ENCODE measurements at places on chromosomes 4 and X. TPM values are rescaled to one million over a fixed set of nuclear protein-coding genes. Genes with fewer than 3 reads are reported as not detected.
A peak's percentile ranks its signal among the peaks of the same experiment; 100 is the strongest.

Gene ENPP6
- total RNA-seq, result 0.27 TPM

GRCh38 chr4:22356987-22357596 is 158.8 kb downstream of the ADGRA3 start:
- no peaks in the 10 kb centered on the region for H3K27me3 ChIP-seq
- no peaks in the 10 kb centered on the region for H3K4me1 ChIP-seq
- DNase-seq, result no peak
- H3K36me3 ChIP-seq, result no peaks in the 10 kb centered on the region
- H3K4me3 ChIP-seq, result no peak overlapping the region

DNA sequence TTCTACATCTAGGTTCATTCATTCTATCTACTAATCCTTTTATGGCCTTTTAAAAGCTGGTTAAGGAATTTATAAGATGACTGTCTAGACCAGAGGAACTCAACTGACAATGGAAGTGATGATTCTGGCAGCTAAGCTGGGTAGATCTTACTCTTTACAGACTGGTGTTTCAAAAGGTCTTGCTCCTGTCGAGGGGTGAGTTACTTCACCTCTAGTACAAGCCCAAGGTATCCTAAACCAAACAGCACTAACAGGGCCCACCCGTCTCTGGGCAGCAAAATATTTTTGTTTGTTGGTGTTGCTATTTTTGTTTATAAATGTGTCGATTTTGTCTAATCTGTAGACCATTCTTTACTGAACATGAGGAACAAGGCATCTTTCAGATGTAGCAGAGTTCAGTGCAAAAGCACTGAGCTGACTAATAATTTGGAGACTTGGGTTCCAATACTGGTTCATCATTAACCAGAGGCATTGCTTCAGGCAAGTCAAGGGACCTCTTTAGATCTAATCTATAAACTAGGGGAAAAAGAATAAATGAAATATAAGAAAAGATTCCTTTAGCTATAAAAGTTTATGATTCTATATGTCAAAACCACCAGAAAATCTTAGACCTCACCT is 90.3 kb upstream of the FRG1 start:
- H3K36me3 ChIP-seq, result peaks cover 2% of the 10 kb centered on the region
- H3K4me1 ChIP-seq, result no peaks in the 10 kb centered on the region
- H3K27me3 ChIP-seq, result no peaks in the 10 kb centered on the region
- DNase-seq, result no peak
- no peak overlapping the region for H3K27ac ChIP-seq

DNA sequence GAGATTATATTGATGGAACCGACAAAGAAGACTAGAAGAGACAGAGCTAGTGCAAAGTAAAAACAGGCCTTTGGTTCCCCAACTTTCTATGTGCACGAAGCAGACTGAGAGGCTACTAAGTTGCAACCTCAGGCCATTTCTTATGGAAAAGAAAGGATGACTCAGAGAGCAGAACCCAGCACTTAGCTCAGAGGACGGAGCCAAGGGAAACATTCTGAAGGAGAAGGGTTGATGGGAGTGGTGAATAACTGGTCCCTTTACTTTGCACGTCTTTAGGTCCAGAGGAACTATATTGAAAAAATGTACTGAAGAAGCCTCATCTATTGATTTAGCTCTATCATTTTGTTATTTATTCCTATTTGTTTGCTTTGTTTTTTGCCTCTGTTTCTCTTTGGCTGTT is 182.1 kb downstream of the CPE start:
- H3K27ac ChIP-seq, result no peak overlapping the region
- DNase-seq, result no peak
- H3K4me1 ChIP-seq, result no peaks in the 10 kb centered on the region
- no peaks in the 10 kb centered on the region for H3K36me3 ChIP-seq

Gene SEL1L3
- total RNA-seq, result 34.8 TPM

DNA sequence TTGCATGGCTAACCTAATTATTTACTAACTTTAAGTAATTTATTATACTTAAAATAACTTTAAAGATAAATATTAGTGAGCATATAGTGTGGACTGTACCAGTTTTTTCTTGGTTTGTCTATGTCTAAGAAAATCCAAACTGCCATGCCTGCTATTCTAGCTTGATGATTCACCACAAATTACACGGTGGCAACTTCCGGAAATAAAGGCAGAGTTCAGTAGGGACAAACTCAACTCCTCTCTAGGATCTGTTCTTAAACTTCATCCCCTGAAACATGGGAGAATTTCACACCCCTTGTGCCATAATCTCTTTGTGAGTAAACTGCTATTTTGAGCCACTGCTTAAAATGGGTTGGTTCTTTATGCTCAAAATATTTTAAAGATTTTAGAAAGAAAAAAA is 213.6 kb upstream of the NRK start:
- H3K27me3 ChIP-seq, result no peaks in the 10 kb centered on the region
- no peaks in the 10 kb centered on the region for H3K36me3 ChIP-seq
- no peak for DNase-seq
- no peak overlapping the region for H3K27ac ChIP-seq
- no peak overlapping the region for H3K4me3 ChIP-seq
- H3K4me1 ChIP-seq, result no peaks in the 10 kb centered on the region

GRCh38 chr4:174135936-174136406 is 147.5 kb downstream of the FBXO8 start:
- H3K27ac ChIP-seq, result no peak overlapping the region
- no peak for DNase-seq
- H3K27me3 ChIP-seq, result peaks cover 2% of the 10 kb centered on the region
- no peaks in the 10 kb centered on the region for H3K4me1 ChIP-seq

DNA sequence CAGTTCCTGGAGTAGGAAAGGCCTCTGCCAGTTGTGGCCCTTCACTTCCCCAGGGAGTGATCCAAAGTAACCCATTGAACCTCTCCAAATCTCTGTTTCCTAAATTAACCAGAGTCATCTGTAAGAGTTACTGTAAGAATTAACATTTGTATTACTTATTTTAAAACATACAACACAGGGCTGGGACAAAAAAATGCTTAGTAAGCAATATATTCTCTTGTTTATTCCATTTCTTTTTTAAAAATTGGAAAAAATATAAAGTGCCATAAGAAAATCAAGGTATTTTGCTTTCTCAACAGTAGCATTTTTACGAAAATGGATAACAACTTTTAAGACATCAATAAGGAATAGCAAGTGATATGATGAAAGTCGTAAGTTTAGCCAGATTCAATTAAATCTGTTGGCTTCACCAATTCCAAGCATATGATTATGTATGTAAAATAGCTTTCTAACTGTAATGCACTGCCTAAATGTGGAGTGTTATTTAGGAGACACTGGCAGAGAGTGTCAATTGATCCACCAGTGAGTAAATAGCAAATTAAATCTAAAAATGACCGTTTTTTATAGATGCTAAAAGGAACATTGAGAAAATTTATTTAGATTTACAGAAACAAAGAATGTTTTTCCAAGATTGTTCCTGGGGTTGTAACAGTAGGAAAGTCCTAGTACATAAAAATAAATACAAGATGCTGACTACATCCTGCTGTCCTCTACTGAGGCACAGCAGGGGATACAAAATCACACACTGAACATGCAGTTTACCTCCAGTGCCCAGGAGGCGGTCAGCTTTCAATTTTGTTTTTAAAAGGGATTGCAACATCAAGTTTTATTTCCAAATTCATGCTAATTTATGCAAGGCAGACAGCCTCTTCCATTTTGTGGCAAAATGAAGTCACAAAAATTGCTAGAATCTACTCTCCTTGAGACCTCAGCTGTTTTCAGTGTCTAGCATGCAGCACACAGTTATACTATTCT is 53.7 kb downstream of the GPM6A start:
- no peaks in the 10 kb centered on the region for H3K4me1 ChIP-seq
- H3K4me3 ChIP-seq, result no peak overlapping the region
- no peak for DNase-seq
- H3K27me3 ChIP-seq, result no peaks in the 10 kb centered on the region
- H3K27ac ChIP-seq, result no peak overlapping the region
- H3K36me3 ChIP-seq, result no peaks in the 10 kb centered on the region

DNA sequence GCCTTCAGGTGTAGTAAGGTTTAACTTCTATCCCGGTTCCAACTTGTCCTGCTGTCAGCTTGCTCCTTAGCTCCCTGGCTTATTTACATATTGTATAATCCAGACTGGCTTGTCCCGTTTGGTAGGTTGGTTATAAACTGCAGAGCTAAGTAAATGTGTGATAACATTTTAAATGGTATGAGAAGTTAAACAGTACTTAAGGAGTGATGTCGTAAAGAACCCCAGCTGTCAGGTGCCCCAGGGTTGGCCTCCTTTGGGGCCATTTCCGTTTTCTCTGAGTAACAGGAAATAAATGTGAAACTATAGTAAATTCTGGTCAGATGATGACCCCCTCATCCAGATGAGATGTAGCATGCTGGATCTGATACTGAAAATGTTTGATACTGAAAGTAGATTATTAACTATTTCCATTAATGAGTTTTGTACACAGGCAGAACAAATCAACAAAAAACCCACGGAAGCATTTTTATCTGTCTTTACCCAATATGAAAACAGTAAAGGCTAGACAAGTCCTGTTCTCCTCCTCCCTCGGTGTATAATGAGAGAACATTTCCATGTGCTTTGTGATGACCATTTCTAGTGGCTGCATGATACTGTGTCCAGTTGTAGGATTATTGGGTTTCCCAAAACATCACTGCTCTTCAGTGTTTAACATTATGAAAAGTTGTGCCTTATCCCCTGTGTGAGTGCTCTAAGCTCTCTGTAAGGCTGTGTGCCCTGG is 22.4 kb downstream of the GAB1 start:
- peak overlapping the region; percentile 94 for H3K27ac ChIP-seq
- H3K27me3 ChIP-seq, result no peaks in the 10 kb centered on the region
- peaks cover 38% of the 10 kb centered on the region for H3K4me1 ChIP-seq
- peak overlapping the region; percentile 53 for H3K4me3 ChIP-seq
- H3K36me3 ChIP-seq, result peaks cover 2% of the 10 kb centered on the region

Gene MAN2B2
- 13.0 TPM for total RNA-seq

Gene ADAM29
- total RNA-seq, result not detected

GRCh38 chr4:49036528-49036927 is 50.5 kb downstream of the CWH43 start:
- DNase-seq, result no peak
- H3K27me3 ChIP-seq, result peaks cover 2% of the 10 kb centered on the region
- H3K27ac ChIP-seq, result no peak overlapping the region
- H3K4me1 ChIP-seq, result no peaks in the 10 kb centered on the region

Gene SUPT20HL1
- not detected for total RNA-seq

DNA sequence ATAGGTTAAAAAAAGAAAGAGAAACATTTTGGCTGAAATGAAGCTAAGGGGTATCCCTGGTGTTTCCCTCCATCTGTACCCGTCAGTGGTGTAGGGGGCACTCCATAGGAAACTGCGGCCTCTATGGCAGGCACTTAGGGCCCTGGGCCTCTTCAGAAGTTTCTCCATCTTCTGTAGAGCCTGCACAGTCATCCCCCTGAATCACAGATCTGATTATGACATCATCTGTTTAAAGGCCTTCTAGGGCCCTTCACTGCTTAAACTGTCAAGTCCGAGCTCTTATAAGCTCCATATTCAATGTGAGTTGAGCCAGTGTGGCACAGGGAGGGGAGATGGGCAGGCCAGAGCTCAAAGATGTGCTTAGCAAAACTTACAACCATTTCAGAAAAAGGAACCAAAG is 241.3 kb downstream of the NR3C2 start:
- H3K4me3 ChIP-seq, result no peak overlapping the region
- H3K27me3 ChIP-seq, result no peaks in the 10 kb centered on the region
- H3K4me1 ChIP-seq, result peaks cover 2% of the 10 kb centered on the region
- DNase-seq, result no peak

DNA sequence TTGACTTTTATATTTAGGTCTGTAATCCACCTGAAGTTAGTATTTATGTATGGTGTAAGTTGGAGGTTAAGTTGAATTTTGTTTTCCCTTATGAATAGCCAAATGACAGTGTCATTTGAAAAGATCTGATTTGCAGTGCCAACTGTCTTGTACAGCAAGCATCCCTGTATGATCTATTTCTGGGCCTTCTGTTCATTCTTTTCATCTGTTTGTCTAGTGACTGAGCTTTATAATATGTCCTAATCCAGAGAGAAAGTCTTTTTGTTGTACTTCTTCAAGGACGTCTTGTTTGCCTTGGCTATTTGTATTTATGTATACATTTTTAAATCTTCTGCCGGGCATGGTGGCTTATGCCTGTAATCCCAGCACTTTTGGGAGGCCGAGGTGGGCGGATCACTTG is 39.6 kb downstream of the CDKL5 start:
- no peaks in the 10 kb centered on the region for H3K27me3 ChIP-seq
- DNase-seq, result no peak
- H3K36me3 ChIP-seq, result no peaks in the 10 kb centered on the region
- no peak overlapping the region for H3K27ac ChIP-seq
- peaks cover 2% of the 10 kb centered on the region for H3K4me1 ChIP-seq
- no peak overlapping the region for H3K4me3 ChIP-seq

Gene VCX2
- not detected for total RNA-seq

- H3K4me3 ChIP-seq, result no peak overlapping the region
- no peaks in the 10 kb centered on the region for H3K4me1 ChIP-seq
- H3K27me3 ChIP-seq, result no peaks in the 10 kb centered on the region
- H3K36me3 ChIP-seq, result no peaks in the 10 kb centered on the region
- no peak overlapping the region for H3K27ac ChIP-seq
Measured at GRCh38 chrX:109390556-109390955, 91.3 kb downstream of the GUCY2F start.

Gene MXRA5
- not detected for total RNA-seq

Gene CISD2
- 32.3 TPM for total RNA-seq

All from activated CD8-positive, alpha-beta T cell treated with anti-CD3 and anti-CD28 coated beads for 36 hours (primary cell).